Stimulated activated CD4-positive, alpha-beta T cell treated with anti-CD3 and anti-CD28 coated beads, Interleukin-1b, Interleukin-23, amount 100 ng/mL, for 1 hour (primary cell): ENCODE measurements at places on chromosomes 5 and 9.

GRCh38 chr5:150758203-150758530, 650 bp downstream of the DCTN4 start:
- DNase-seq = no peak

- no peak for DNase-seq
Measured at GRCh38 chr5:127515693-127516440, 1.6 kb upstream of the PRRC1 start.

DNA sequence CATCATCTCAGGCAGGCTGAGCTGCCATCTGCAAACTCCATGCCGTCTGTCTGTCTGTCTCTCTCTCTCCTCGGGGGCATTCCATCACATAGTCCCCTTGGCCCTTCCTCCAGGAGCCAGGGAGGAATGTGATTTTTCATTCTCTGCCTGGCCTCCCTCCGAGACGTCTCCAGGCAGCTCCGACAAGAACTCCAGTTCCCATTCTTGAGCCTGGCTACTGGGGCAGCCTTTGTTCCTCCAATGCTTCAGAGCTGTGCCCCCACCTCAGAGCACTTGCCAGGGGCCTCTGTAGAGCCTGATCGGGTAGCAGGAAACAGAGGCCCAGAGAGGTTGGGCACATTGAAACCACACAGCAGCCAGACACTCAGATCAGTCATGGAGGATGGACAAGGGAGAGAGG, 74.0 kb downstream of the COL27A1 start:
- no peak for DNase-seq

DNA sequence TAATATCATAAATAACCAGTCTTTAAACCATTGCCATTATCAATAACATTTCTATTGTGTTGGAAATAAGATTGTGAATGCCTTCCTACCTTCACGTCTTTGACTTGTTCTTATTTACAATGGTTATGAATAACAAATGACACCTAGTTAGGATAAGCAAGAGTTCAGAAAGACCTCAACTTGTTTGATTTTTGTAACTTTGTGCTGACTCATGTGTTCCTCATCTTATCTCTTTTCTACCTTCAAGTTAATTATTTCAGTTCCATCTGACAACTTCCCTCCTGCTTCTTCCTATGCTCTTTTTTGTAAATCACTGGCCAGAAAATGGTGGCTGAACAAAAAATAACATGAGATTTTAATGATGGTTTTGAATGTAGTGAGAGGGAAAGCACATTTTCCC, 538.5 kb upstream of the TUSC1 start:
- no peak for DNase-seq

- DNase-seq = no peak
Measured at GRCh38 chr5:180381428-180381827, 28.3 kb upstream of the GFPT2 start.

GRCh38 chr5:159910843-159911229, 5.4 kb upstream of the ADRA1B start:
- DNase-seq = no peak

- DNase-seq = no peak
Measured at GRCh38 chr9:118148990-118149389, 444.8 kb downstream of the TLR4 start.

DNA sequence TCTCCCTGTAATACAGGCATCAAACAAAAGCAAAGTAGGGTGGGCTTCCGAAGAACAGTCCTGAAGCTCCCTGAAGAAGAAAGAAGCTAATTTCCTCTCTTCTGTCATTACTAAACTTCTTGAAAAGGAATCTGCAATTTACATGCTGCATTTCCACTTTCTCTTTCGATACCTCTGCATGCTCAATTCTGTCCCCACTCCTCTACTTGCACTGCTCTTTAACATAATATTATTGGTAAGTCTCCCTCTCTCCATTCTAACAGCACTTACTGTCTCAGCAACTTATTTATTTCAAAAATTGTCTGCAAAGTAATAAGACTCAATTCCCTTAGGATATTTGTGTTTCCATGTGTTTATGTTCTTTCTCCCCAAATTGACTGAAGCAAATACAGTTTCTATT, 3.9 kb upstream of the PLPP1 start:
- DNase-seq = no peak

- DNase-seq = no peak
Measured at GRCh38 chr5:39107350-39107749, 33.2 kb upstream of the RICTOR start.

GRCh38 chr9:13354733-13355132, 75.2 kb upstream of the MPDZ start:
- DNase-seq = no peak

- DNase-seq = no peak
Measured at GRCh38 chr9:90064248-90064647, 459.4 kb downstream of the GADD45G start.

DNA sequence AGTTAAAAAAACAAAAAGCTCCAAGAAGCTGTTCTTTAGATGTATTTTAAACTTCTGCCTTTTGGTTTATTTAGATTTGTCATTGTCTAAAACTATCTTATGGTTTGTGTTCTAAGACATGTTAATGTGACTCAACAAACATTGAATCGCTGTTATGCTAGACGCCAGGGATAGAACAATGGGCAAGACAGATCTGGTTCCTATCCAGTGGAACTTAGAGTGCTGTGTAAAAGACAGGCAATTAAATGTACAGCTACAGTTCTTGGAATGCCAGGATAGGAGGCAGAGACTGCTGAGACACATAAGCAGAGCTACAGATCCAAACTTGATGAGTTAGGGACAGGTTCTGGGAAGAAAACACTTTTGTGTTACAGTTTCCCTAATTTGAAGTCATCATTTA, 22.4 kb downstream of the LYRM7 start:
- DNase-seq = no peak

- DNase-seq = no peak
Measured at GRCh38 chr5:117880932-117881331, 1107.4 kb downstream of the DTWD2 start.

GRCh38 chr5:178793151-178793550, 62.7 kb upstream of the ZNF354A start:
- no peak for DNase-seq

- no peak for DNase-seq
Measured at GRCh38 chr9:135135929-135136315, 48.5 kb downstream of the OLFM1 start.

DNA sequence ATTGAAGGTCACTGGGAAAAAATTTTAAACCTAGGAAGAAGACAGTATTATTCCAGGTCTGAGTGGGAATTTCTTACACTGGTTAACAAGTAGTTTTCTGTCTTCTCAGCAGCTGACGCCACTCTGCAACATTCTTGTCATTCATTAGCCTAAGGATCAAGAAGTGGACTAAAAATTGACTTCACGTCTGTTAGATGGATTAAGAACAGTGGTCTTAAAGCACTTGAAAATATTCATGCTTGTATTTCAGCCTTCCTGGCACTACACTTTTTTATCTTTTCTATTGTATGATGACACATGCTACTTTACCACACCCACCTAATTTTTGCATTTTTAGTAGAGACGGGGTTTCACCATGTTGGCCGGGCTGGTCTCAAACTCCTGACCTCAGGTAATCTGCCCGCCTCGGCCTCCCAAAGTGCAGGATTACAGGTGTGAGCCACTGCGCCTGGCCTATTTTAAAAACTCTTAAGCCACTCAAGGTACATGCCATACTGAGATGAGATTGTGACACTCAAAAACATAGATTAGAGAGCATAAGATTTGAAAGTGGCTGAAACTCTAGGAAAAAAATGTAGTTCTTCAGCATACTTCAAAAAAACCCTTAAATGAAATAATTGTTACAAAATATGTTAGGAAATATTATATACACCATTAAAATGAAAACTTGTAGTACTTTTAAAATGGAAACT, 8.4 kb downstream of the MATR3 start:
- DNase-seq = no peak

GRCh38 chr9:113298924-113299770, 4.0 kb downstream of the RNF183 start:
- no peak for DNase-seq

GRCh38 chr9:13428766-13429165, 149.3 kb upstream of the MPDZ start:
- no peak for DNase-seq

- peak; percentile 30 for DNase-seq
Measured at GRCh38 chr5:67215519-67216471, 19.2 kb upstream of the CD180 start.

GRCh38 chr5:170285181-170285580, 12.4 kb downstream of the LCP2 start:
- no peak for DNase-seq

DNA sequence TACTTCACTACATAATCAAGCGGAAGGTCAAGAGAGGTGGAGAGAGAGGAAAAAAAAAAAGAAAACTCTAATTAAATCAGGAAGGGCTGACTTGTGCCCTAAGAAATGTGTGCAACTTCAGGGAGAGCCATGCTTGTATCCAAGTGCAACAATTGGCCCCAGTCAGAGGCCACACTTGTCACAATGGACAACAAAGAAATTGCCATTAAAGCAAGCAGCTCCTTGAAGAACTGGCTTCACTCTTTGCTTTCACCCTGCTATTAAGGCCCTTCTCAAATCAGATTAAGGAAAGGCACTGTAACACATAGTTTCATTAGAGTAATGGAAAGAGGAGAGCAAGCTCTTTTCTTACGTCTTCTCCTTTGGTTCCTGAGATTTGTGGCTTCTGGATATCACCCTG, 480.9 kb upstream of the WWC1 start:
- DNase-seq = no peak

DNA sequence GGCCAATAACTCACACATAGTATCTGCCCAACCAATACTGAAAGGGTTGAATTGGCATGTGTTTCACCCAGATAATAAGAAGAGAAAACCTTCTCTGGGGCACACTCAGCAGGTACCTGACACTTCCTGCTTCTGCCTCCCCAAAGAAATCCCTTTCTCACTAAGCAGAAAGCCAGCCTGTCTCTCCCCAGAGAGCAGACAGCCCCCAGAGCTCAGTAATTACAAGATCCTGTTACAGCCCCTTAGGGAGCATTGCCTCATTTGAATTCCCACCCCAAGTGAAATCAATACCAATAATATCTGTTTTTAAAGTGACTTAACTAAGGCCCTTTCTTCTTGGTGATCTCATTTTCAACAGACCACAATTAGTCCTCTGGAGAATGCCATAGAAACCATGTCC, 38.5 kb upstream of the FOXI1 start:
- DNase-seq = no peak

- DNase-seq = no peak
Measured at GRCh38 chr5:117675646-117676045, 1101.0 kb upstream of the SEMA6A start.

DNA sequence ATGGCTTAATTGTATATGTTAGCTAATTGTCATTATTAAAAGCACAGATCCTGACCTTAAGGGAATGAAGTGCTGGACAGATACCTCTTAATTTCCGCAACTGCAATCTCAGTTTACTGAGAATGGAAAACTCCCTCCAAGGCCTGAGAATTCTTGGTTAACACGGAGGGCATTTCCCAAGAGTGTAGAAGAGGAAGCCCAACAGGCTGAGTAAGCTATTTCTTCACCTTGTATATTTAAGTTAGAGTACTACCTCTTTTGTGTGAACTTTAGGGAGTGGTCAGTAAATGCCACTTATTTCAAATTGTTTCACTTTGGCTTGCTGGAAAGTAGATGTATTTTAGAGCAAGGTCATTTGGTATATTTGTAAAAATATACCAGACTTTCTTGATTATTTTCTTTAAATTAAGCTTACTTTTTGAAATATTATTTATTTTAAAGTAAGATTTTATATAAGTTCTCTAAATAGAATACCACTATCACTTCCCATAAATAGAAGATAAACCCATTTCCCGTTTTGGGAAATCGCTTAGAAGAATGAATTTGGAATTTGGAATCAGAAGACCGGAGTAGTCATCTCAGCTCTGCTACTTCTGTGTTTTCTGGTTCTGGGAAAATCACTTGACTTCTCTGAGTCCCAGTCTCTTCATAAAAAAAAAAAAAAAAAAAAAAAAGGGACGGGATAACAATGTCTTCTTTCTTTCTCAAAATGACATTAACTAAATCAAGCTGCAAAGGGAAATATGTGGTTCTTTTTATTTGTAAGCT, 26.0 kb upstream of the C9orf72 start:
- DNase-seq = no peak

- DNase-seq = no peak
Measured at GRCh38 chr9:91643481-91644077, 219.9 kb upstream of the NFIL3 start.

DNA sequence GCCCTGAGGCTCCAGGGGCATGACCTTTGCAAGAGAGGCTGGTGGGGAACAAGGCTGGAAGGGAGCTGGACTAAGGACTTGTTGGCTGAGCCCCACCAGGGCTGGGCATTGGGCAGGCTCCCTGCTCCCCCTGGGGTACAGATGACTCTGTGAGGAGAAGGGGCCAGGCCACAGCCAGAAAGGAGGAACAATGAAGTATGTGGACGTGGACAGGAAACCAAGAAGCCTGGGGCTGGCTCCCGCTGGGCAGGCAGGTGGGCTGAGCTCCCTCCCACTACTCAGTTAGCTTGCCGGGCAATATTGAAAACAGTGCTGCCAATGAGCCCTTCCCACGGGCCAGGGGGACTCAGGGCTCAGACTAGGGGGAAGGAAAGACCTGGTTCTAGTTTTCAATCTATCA, 66.1 kb upstream of the SPTLC1 start:
- DNase-seq = no peak

DNA sequence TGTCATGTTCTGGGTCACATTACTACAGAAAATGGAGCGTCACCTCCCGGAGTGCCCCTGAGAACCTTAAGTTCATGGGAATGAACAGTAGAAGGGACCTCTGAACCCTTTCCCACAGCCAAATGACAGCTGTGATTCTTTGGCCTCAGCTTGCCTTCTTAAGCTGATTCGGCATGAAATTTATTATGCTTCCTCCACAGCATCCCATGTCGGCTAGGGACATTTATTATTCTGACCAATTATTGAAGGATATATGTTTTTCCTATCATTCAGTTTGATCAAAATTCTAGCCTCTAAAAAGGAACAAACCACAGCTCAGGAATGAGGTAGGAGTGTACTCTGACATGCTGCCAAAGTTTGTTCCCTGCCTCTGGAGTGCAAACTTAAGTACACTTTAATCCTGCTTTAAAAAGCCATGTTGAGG, 440.6 kb downstream of the CETN3 start:
- DNase-seq = no peak

GRCh38 chr5:98106116-98107031, 667.1 kb upstream of the RGMB start:
- DNase-seq = no peak

- DNase-seq = no peak
Measured at GRCh38 chr5:104295991-104296390, 733.4 kb upstream of the NUDT12 start.

DNA sequence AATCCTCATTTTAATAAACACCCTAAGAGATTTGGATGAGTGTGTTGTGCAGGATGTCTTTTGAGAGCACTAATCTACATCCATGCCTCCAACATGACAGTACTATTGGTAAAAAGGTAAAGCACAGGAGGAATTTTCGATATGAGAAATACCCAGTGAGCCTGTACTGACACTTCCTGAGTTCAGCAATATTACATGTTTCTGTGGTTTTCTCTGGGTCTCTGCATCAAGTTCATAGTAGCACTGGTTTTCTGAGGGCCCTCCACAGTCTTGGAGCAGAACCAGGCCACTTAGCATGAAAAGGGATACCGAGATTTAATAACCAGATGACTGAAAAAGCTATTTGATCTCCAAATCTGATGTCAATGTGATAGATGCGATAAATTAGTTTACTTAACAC, 524.1 kb downstream of the TMEM38B start:
- no peak for DNase-seq

GRCh38 chr5:87400305-87400899, 12.3 kb downstream of the CCNH start:
- DNase-seq = no peak

- DNase-seq = no peak
Measured at GRCh38 chr9:137764981-137765380, 112.6 kb upstream of the CACNA1B start.

- DNase-seq = no peak
Measured at GRCh38 chr5:29697785-29698414, 1495.6 kb upstream of the CDH6 start.
